ENCODE measurements at places on chromosomes 6 and 20. TPM values are rescaled to one million over a fixed set of nuclear protein-coding genes. Genes with fewer than 3 reads are reported as not detected.

Gene RIPOR2
- total RNA-seq = not detected

Gene GHRH
- total RNA-seq = not detected

DNA sequence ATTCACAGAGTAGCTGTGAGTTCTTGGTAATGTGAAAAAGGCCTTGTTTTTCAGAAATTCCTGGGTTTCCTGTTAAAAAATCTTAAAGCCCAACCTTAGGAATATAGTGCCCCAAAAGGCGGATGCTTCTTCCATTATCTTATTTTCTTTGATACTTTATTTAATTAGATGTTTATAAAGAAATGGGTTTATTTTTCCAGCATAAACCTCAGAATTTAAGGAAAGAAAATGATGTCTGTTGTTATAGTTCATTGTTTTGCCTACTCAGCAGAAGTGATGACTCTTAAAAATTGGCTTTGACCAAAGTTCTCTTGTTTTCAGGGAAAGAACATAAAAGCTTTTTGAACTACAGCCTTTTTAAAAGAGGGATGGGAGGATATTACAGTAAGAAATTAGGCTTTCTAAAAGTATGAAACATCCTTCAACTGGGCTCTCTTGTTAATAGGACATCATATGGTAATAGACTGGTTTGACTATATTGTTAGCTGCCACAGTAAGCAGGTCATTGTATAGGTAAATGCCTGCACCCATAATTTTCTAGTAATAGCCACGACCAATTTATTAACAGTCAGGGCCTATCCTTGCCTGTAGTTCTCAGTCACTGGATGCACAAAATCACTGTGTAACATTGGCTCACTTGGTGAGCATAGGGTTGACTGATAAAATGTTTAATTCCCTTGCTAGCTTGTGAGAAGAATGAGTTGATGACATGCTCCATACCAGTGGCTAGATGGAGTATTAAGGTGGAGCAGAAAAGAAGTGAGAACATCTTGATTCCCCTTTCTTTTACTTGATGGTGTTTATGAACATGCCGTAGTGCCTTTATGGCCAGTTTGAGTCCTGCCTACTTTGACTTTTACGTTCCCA lies 5.2 kb downstream of the SRSF6 start:
- DNase-seq = no peak

GRCh38 chr6:87373377-87373776 lies 28.8 kb downstream of the C6orf163 start:
- no peak for DNase-seq

GRCh38 chr20:52083627-52084232 lies 107.8 kb downstream of the ZFP64 start:
- peak; percentile 45 for DNase-seq

DNA sequence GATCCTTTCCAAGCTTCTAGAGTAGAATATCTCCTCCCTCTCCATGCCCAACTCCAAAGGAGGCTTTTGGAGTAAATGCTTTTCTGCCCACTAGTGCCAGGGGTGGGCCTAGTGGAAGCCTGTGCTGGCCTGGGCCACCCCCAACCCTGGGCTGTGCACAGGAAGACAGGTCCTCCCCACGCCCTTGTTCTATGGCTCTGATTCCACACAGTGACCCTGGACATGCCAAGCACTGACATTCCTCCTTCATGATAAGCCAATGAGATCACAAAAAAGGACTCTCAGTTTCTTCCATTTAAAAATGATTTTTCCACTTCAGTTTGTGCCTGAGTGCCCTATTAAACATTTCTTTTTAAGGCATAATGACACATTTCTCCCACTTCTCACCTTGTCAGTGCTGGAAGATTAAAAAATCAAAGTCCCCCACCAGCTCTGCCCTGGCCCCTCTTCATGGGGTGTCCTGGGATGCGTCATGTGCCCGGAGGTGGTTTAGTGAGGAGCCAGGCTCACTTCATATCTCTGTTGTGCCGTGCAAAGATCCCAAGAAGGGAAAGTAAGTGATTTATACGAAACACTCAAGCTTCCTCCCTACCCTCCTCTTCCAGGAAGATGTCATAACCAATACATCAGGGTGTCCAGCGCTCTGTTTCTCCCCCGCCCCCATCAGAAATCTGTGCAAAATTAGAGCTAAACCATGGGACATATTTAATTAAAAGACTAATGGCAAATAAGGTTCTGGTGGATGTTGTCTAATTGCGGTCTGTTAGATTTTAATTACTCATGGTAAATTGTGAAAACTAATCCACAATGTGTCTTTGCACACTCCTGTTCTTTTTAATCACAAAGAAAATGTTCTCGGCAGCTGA lies 255.0 kb downstream of the NRN1 start:
- DNase-seq = no peak

Gene COL19A1
- not detected for total RNA-seq

- DNase-seq = no peak
These were observed 8.1 kb upstream of the EEF1A1 start for GRCh38 chr6:73528897-73529296.

Gene OPRL1
- 2.0 TPM for total RNA-seq

- DNase-seq = no peak
These were observed 154.0 kb downstream of the PDSS2 start for GRCh38 chr6:107305391-107305790.

Gene TMEM170B
- 5.6 TPM for total RNA-seq

Measured in pulmonary artery endothelial cell (primary cell).